CD4-positive, alpha-beta T cell treated with Interleukin-21 for 1 hour (primary cell): ENCODE measurements at places on chromosomes 7 and 10.

DNA sequence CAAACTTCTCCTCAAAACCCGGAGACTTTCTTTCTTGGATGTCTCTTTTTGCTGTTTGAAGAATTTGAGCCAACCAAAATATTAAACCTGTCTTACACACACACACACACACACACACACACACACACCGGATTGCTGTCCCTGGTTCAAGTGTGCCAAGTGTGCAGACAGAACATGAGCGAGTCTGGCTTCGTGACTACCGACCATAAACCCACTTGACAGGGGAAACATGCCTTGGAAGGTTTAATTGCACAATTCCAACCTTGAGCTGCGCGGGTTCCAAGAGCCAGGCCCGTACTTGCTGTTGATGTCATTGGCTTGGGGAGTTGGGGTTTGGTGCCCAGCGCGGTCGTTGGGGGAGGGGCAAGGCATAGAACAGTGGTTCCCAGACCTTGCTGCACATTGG lies 1.7 kb downstream of the EGFR start:
- DNase-seq: no peak

GRCh38 chr7:133983685-133984419 lies 143.3 kb upstream of the LRGUK start:
- no peak for DNase-seq

DNA sequence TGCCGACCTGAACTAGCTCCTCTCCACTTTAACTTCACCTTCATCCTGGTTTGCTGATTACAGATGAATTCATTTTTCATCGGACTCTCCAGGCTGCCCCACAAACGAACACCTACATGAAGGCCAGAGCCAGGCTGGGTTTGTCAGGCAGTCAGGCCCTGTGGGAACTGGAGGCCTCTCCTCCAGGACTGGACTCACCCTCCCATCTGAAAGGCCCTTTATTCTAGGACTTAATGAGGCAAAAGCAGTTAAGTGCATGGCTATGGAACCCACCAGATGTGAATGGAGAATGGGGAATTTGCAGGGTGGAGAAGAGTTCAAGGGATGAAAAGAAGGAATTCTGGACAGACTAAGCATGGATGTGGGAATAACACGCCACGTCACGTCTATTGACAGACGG lies 170.8 kb downstream of the ARHGAP12 start:
- DNase-seq: no peak

DNA sequence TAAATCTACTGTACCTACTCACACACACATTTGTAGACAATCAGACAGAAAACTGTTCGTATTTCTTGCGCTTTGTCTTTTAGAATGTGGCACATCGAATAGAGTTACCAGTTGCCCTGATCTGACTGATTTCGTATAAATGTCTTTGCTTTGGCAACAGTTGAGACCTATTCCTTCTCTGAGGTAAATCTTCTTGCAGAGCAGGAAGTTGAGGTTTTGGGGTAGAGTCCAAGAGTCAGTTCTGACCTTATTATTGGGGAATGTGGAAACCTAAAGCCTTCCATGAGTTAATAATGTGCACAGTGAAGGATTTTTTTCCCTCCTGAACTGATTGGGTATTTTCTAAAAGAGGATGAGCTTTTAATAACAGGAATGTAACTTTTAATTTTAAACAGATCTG lies 135.3 kb downstream of the KIAA1217 start:
- no peak for DNase-seq

- DNase-seq: no peak
These were observed 31.5 kb downstream of the CREB3L2 start for GRCh38 chr7:137970253-137970975.

DNA sequence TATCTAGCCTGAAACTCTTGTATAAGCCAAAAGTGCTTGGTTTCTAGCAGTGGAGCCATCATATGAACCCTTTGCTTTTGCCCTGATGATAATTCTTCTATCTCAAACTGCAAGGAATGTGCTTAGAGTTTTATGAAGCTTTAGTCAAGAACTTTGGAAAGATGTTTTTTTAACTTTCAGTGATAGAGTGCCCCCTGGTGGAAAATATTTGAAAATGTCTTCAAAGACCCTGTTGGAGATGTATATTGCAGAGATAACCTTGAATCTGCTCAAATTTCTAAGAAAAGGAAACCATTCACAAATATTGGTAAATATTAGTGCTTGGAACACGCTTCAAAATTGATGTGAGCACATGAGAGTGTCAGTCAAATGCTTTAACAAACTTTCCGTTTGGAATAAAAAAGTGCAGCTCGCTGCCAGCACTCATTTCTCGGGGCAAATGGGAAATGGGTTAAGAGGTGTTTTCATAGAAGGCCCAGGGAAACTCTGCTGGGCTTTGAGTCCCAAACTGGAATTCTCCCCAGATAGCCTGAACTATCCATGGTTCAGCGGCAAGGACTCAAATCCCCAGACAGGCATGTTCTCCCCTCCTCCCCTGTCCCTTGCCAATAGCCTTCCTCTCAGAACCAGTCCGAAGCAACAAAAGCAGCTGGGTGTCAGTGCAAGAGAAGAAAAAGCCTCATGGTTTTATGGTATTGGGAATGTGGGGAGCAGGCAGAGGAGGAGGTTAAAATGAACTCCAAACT lies 129.3 kb downstream of the MYOF start:
- peak; percentile 46 for DNase-seq

- DNase-seq: no peak
These were observed 181.3 kb downstream of the CHN2 start for GRCh38 chr7:29375641-29376562.

- DNase-seq: no peak
These were observed 3.3 kb downstream of the LUC7L2 start for GRCh38 chr7:139362981-139363380.

DNA sequence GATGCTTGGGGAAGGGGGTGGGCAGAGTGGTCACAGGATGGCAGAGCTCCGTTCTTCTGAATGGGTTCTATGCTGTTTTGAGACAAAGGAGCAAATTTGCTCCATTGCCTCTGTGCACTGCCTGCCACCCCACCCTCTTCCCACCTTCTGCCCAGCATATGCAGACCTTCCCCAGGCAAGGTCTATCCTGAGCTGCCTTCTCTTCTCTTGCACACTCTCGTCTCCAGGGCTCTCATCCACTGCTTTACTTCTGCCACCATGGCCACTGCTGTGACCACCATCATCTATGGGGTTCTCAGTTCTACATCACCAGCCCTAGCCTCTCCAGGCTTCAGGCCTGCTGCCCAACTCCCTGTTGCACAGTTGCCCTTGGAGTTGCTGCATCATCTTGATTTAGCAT lies 230.4 kb downstream of the TMEM178B start:
- DNase-seq: no peak

DNA sequence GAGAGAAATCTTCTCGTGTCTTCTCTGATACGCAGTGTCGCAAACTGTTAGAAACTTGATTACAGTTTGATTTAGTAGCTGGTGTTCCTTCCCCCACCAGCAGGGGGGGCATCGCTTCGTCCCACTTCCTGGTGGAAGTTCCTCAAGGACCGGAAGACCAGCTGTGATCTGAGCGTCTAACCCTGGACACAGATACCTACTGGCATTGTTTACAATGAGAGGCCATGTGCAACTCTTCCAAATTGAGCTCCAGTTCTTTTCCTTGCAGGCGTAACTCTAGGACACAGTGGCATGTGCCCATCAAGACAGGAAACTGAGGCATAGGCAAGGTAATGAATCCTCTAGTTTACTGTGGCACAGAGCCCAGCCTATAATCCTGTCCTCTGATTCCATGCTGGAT lies 219.0 kb downstream of the CCDC3 start:
- peak; percentile 16 for DNase-seq

- DNase-seq: no peak
These were observed 123.8 kb upstream of the PRPS1L1 start for GRCh38 chr7:18151422-18151821.

- no peak for DNase-seq
These were observed 24.4 kb downstream of the C10orf90 start for GRCh38 chr10:126646110-126646509.

GRCh38 chr10:36051500-36051991 lies 409.4 kb upstream of the FZD8 start:
- no peak for DNase-seq

- no peak for DNase-seq
These were observed 47.2 kb downstream of the GOLGA7B start for GRCh38 chr10:97896756-97897358.

GRCh38 chr10:95475827-95476468 lies 85.2 kb downstream of the SORBS1 start:
- no peak for DNase-seq

DNA sequence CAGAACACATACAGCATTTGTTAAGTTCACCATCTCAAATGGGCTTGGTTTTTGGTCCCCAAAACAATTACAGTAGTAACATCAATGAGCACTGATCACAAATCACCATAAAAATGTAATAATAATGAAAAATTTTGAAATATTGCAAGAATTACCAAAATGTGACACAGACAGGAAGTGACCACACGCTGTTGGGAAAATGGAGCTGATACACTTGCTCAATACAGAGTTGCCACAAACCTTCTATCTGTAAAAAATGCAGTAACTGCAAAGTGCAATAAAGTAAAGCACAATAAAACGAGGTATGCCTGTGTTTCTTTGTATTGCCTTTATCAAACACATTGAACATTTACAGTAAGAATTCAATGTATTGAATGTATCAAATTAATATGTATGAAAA lies 262.7 kb downstream of the CTNNA3 start:
- no peak for DNase-seq

- peak; percentile 20 for DNase-seq
These were observed 7.0 kb downstream of the TMEM243 start for GRCh38 chr7:87212498-87212897.

GRCh38 chr7:154978017-154978416 lies 24.9 kb downstream of the PAXIP1 start:
- DNase-seq: no peak

DNA sequence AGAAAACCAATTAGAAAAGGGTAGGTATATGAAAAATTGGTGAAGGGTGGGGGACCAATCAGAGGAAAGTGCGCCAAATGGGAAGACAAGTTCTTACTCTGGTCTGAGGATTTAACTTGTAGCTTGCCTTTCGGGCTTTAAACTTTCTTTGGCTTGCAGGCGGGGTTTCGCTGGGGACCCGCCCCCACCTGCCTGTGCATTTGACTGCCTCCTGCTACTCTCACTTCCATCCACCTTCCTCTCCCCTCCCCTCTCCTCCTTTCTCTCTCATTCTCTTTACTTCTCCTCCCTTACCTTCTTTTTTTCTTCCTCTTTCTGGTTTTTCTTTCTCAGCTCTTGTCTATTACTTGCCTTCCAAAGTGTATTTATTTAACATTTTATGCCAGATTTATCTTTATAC lies 278.8 kb downstream of the DNAJB9 start:
- no peak for DNase-seq

DNA sequence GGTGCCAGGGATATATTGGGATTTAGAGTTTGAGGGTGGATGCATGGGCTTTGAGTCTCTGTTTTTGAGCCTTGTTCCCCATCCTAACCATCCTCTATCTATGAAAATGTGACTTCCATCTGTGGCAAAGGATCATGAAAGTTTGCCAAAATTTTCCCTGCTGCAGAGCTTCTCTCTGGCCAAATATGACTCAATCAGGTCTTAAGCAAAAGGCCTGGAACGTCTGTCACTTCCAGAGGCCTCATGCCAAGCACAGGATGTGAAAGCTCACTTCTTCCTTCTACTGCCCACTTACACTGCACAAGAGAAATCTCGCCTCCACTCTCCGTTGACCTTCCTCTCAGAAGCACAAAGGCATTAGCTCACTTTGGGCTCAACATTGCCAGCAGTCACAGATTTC lies 696.9 kb upstream of the NRP1 start:
- DNase-seq: no peak

GRCh38 chr7:105316578-105317344 lies 72.0 kb downstream of the SRPK2 start:
- DNase-seq: no peak

- DNase-seq: no peak
These were observed 7.1 kb upstream of the MUC3A start for GRCh38 chr7:100942045-100942774.
